ENCODE measurements at places on chromosomes 12 and 14.
A peak's percentile ranks its signal among the peaks of the same experiment; 100 is the strongest.

GRCh38 chr12:25241167-25242020 lies 9.3 kb downstream of the KRAS start:
- DNase-seq, result peak; percentile 30

DNA sequence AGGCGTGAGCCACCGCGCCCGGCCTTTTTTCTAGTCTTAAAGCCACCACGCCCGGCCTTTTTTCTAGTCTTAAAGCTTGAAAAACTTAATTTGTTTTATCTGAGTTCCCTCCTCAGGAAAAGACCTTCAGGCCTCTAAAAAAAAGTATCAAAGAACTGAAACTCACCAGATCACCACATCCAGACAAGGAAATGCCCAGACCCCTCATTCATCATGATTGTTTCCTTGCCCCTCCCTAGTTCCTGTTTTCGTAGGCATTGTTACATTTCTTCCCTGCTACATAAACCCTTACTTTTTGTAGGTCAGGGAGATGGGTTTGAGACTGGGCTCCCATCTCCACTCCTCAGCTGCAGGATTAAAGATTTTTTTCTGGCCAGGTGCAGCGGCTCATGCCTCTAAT lies 21.1 kb upstream of the VWF start:
- no peak for DNase-seq

DNA sequence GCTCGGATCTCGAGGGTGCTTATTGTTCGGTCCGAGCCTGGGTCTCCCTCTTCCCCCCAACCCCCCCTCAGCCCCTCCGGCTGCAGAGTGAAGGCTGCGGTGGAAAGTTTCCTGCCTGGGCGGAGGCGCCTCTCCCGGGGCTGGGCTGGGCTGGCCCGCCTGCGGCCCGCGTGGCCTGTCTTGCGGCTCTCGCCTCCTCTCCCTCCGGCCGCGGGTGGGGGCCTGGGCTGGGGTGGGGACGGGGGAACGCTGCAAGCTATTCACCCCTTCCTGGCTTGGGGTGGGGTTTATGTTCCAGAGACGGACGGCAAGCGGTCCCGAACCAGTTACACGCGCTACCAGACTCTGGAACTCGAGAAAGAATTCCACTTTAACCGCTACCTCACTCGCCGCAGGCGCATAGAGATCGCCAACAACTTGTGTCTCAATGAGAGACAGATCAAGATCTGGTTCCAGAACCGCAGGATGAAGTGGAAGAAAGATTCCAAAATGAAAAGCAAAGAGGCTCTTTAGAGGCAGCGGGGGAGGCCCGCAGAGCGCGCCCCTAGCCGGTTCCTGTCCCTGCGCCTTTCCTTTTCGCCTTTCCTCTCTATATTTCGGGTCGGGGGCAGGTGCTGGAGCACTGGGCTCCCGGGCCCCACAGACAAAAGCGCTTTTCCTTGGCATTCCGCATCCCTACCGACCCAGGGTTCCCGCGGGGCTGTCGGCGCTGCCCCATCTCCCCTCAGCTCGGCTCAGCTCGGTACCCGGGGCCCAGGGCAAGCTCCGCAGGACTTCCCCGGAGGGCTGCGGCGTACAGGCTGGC lies 1.3 kb downstream of the HOXC5 start:
- DNase-seq, result no peak

GRCh38 chr14:36067428-36068187 lies 108.9 kb downstream of the PTCSC3 start:
- peak; percentile 50 for DNase-seq

- DNase-seq, result no peak
These were observed 31.9 kb downstream of the KCTD10 start for GRCh38 chr12:109445191-109445609.

GRCh38 chr14:61644834-61645233 lies 50.5 kb upstream of the HIF1A start:
- no peak for DNase-seq

DNA sequence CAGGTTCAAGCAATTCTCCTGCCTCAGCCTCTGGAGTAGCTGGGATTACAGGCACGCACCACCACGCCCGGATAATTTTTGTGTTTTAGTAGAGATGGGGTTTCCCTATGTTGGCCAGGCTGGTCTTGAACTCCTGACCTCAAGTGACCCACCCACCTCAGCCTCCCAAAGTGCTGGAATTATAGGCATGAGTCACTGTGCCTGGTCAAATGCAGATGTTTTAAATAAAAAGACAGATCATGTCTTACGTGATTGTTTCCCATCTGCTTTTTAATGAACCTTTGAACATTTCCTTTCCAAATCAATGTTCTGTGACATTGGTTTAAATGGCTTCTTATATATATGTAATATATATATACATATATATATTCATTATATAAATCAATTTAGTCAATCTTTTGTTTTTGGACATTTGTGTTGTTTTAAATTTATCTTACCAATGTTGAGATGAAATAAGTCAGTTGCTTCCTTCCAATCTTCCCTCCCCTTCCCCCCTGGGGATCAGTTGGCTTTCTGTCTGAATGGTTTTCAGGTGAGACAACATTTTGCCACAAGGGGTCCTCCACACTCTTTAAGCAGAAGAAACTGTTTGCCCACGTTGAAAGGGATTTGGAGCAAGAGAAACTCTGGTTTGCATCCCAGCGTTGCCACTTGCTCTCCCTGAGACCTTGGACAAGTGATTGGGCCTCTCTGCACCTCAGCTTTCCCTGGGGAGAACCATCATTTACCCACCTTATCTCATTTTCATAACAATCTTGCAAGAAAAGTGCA lies 47.6 kb upstream of the RBM19 start:
- DNase-seq, result no peak

GRCh38 chr12:26338586-26339572 lies 143.5 kb downstream of the SSPN start:
- DNase-seq, result no peak

DNA sequence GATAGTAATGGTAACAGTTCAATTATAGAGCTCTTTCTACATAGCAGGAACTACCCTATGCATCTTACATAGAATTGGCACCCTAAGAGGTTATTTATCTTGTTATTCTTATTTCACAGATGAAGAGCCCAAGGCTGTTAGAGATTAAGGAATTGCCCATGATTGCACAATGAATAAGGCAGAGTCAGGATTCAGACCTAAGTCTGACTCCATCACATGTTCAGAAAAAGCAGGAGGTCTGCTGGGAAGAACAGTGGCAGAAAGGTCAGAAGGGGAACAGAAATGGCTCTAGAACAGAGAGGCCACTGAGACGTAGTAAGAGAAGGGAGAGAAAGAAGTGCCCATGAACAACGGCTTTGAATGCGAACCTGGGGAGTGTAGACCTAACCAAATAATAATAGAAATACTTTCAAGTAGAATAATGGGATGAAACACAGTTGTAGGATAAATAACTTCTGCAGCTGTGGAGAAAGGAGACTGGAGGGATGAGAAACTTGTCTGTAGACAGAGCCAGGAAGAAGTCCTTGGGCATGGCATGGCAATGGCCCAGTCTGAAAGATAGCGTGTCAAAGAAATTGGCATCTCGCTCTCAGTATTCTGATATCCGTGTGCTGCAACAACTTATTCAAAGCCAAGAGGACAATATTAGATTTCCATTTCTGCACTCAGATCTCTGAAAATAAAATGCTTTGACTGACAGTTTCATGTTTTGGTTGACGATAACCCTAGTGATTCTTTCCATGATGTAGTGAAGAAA lies 17.6 kb downstream of the MYBPC1 start:
- no peak for DNase-seq

GRCh38 chr14:89243741-89244140 lies 173.3 kb downstream of the FOXN3 start:
- DNase-seq, result no peak

- DNase-seq, result no peak
These were observed 547 bp downstream of the CNTN1 start for GRCh38 chr12:40692765-40693206.

DNA sequence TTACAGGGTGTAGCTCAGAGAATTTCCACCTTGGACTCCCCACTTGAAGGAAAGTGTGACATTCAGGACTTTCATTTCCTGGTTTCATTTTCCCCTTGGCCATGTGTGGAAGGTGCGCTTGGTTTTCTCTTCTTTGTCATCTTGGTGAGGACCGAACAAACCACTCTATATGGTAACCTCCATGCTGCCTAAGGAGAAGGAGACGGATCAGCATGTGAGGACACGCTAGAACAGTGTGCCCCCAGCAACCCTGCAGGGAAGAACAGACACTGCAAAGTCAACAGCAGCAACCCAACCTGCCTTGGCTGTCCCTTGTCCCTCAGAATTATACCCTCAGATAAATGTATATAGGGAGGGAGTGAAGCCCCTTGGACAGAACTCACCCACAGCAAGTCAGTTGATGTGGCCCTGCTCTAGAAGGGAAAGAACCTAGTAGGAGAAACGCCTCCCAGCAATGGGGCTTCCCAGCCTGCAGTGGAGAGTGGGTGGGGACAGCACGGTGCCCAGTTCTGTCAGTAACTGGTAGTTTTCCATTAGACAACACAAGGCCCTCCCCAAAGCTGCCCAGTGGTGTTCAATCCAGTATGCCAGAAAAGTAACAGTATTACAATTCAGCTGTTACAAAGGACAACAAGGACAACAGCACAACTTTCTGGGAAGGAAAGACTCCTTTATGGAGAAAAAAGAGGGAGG lies 18.9 kb upstream of the COCH start:
- DNase-seq, result no peak

- DNase-seq, result no peak
These were observed 298.1 kb downstream of the ACSS3 start for GRCh38 chr12:81375969-81376368.

GRCh38 chr12:69168828-69169227 lies 70.5 kb upstream of the CPSF6 start:
- no peak for DNase-seq

DNA sequence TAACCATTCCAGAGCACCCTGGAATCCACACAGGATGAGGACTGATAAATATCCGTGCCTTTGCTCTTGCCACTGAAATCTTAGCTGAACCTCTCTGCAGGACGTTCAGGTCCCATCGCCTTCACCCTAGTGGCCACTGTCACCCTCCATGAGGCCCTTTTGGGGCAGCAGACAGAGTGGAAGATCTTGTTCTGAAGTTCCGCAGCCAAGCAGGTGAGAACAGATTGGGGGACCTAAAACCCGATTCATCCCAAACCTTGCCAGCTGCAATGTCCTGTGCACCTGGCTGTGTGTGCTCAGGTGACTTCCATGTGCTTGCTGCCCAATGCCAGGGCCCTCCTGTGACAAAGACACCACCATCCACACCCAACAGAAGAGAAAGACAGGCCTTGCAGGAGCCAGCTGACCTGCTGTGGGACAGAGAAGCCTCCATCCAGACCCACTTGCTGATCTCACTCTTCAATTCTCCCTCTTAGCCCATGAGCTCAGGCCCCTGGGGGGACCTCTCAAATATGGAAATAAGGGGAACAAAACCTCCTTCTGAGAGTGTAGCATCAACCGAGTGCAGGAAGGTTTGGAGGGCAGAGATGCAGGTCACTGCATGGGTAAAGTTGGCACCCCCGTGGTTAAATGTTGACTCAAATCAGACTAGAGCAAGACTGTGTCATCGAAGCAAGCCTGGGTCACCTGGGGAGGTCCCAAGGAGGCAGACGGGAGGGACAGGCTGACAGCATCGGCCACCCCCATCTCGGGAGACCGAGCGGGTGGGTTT lies 308.7 kb upstream of the DIO3 start:
- DNase-seq, result no peak

GRCh38 chr12:122079033-122079531 lies 526 bp downstream of the MLXIP start:
- no peak for DNase-seq

GRCh38 chr12:6963791-6964413 lies 6.6 kb downstream of the PHB2 start:
- no peak for DNase-seq

GRCh38 chr14:102125546-102125945 lies 14.2 kb upstream of the WDR20 start:
- no peak for DNase-seq

DNA sequence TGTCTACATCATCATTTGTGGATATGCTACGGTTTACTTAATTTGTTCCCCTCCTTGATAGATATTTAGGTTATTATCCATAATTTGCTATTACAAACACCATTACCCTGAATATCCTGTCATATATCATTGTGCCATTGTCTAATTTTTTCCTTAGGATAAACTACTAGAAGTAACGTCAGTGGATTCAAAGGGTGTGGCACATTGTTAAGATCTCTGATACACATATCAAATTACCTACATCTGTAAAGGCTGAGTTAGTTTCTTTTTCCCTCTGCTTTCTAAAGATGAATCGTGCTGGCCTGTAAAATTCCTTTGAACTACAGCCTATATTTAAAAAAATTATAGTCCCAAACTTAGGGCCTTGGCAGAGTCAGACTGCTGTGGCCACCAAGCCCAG lies 53.9 kb upstream of the STRN3 start:
- DNase-seq, result no peak

DNA sequence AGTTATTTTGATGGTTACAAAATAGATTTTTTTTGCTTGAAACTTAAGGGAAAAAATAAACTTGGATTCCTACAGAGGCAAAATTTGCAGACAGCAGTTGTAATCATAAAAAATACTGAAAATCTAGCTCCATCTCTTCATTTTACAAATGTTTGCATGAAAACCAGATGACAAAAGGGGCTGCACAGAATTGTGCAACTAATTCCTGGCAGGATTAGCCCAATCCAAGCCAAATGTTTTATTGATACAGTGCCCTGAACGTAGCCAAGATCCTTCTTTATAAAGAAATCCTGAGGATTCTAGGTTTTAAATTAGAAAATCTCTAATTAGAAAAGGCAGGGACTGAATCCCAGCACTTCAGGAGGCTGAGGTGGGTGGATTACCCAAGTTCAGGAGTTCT lies 356.4 kb upstream of the SEL1L start:
- DNase-seq, result no peak

GRCh38 chr12:25997201-25997963 lies 38.9 kb downstream of the RASSF8 start:
- no peak for DNase-seq

GRCh38 chr12:88108021-88108420 lies 33.9 kb downstream of the CEP290 start:
- DNase-seq, result no peak

GRCh38 chr12:98060411-98060810 lies 455.0 kb upstream of the TMPO start:
- DNase-seq, result no peak

DNA sequence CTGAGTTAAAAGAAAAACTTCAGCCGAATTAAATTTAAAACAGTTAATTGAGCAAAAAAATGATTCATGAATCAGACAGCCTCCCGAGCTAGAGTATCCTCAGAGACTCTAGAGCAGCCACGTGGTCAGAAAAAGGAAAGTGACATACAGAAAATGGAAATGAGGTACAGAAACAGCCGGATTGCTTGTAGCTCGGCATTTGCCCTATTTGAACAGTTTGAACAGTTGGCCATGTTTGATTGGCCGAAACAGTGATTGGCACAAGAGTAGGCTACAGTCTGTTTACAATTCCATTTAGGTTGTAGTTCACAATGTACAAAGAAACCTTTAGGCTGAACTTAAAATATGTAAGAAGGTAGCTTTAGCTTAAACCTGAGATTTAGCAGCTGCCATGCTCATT lies 12.9 kb upstream of the OXA1L start:
- no peak for DNase-seq

GRCh38 chr14:93395231-93395630 lies 35.5 kb upstream of the UNC79 start:
- DNase-seq, result no peak

Data from NCI-H1417 treated with DMSO at 0.1 percent for 48 hours (cell line).